ENCODE measurements at places on chromosomes 13 and 19.
A peak's percentile ranks its signal among the peaks of the same experiment; 100 is the strongest.

DNA sequence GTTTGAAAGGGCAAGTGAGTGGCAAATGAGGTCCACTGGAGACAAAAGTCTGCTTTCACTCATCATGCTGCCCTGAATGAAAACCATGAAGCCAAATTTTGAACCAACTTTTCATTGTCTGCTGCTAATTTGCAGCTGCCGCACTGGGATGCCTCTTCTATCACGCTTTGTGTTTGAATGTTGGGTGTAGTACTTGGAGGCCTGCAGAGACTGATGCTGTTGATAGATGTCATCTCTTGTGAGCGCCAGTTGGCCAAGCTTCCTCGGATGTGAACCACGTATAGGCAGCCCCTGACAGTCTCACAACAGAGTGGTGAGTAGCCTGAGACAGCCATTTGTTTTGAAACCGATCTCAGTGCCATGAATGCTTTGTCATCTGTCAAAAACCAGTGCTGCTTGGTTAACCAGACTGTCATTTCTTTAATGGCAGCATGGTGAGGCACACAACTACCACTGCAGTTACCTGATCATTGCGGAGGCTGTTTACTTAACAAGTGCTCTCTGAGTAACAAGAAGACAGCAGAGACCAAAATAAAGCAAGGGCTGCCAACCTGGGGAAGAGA, 31.2 kb upstream of the SLC10A2 start:
- no peak for DNase-seq

DNA sequence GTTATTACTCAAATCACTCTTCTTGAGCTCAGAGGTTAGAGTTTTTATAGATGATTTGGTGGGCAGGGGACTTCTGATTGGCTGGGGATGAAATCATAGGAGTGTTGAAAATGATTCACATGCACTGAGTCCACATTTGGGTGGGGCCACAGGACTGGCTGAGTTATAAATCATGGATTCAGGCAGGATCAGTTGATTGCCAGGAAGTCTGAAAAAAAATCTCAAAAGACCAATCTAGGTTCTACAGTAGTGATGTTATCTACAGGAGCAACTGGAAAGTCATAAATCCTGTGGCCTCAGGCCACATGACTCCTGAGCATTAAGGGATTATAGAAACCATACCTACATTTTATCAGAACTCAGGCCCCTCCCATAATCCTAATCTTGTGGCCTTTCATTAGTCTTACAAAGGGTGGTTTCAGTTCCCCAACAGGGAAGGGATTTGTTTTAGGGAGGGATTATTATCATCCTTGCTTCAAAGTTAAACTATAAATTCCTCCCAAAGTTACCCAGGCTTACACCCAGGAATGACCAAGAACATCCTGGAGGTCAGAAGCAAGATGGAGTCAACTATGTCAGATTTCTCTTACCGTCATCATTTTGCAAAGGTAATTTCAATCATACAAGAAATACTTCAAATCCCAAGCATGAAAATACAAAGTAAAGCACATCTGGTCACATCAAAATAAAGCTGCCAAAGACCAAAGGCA, 5.6 kb upstream of the CCDC70 start:
- DNase-seq, result no peak

DNA sequence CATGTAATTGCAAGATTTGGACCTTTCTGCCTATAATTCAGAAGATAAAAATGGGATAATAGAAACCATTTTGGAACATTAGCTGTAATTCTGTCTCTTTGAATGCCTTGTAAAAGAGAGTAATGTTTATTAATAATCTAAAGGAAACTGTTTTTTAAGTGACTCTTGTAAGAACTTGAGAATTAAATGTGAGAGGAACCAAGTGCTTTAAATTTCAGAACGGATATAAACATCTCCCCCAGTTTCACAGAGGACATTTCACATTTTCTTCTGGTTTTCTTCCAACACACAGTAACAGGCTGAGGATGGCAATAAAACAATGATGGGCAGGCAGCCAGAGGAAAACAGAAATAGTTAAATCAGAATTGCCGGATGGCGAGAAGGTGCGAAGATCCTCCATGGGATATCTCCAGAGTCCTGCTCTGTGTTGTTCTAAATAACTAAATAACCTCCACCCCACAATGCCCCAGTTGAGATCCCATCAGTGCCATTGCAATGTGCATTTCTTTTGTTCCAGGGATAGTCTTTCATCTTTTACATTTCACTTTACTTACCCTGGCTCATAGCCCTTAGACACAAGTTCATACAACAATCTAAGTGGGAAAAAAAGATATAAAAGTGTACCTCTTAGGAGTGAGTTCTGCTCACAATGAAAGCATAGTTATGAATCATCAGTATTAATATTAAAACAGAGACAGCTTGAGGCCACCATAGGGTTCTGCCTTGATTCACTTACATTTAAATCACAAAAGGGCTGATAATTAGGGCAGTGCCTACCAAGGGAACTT, 73.3 kb downstream of the TNFRSF19 start:
- no peak for DNase-seq

GRCh38 chr19:50547385-50548190, 20.6 kb downstream of the LRRC4B start:
- no peak for DNase-seq

DNA sequence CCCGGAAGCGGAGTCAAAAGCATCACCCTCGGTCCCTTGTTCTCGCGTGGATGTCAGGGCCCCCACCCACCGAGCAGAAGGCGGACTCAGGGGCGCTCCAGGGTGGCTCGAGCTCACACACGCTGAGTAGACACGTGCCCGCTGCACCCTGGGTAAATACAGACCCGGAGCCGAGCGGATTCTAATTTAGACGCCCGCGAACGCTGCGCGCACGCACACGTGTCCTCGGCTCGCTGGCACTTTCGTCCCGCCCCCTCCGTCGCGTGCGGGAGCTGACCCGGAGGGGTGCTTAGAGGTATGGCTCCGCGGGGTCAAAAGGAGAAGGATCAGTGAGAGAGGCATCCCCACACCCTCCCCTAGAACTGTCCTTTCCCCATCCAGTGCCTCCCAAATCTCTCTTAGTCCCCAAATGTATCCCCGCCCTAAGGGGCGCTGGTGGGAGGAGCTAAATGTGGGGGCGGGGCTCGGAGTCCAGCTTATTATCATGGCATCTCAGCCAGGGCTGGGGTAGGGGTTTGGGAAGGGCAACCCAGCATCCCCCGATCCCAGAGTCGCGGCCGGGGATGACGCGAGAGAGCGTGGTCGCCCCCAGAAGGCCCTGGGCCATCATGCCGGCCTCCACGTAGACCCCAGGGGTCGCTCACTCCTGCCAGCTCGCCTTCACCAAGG, 451 bp upstream of the ICAM5 start:
- peak; percentile 66 for DNase-seq

DNA sequence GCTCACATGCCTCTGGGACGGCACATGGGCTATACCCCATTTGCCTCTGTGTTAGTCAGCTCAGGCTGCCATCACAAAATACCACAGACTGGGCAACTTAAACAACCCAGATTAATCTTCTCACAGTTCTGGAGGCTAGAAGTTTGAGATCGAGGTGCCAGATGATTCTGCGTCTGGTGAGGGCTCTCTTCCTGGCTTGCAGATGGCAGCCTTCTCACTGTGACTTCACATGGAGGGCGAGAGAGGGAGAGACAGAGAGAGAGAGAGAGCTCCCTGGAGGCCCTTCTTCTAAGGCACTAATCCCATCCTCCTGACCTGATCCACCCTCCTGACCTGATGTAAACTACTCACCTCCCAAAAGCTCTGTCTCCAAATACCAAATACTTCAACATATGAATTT, 55.0 kb downstream of the GPR12 start:
- no peak for DNase-seq

- DNase-seq, result peak; percentile 1
These were observed 42.4 kb downstream of the ADGRE3 start for GRCh38 chr19:14632286-14632685.

DNA sequence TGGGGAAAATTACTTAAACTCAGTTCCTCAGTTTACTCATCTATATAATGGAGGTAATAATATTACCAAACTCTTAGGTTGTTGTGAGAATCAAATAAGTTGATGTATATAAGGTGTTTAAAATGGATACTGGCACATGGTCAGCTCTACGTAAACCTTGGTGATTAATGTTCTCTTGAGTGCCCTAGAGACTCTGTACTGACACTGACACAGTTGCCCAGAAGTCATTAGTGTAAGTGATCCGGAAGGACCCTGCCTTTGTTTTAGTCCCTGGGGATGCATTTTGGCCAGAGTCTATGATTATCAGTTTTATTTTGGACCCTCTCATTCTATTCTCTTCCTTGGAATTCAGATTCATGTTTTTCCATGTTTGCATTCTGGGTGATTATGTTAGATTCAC, 31.9 kb downstream of the CHST8 start:
- no peak for DNase-seq

- no peak for DNase-seq
These were observed 893.4 kb downstream of the DIAPH3 start for GRCh38 chr13:59270327-59270726.

DNA sequence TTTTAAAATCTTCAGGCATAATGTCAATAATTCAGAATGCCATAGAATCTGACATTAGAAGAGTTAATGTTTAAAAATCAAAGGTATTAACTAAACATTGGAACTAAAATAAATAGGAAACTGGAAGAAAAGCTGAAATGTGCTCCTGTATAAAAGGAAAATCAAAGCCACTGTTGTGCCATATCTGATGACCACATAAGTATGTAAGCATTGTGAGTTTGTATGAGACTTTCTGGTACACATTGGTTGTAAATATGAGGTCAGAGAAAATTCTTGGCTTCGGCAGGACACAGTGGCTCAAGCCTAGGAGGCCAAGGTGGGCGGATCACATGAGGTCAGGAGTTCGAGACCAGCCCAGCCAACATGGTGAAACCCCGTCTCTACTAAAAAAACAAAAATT, 48.3 kb upstream of the INTS6 start:
- no peak for DNase-seq

DNA sequence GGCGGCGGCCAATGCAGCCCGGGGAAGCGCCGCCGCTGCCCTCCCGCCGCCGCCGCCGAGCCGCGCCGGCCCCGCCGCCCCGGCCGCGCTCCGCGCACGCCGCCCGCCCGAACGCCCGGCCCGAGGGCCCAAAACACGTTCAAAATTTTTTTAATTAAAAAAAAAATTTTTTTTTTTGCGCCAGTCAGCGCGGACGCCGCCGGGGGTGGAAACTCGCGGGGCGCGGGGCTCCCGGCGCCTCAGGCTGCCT, 468 bp downstream of the HMGB1 start:
- DNase-seq, result no peak

DNA sequence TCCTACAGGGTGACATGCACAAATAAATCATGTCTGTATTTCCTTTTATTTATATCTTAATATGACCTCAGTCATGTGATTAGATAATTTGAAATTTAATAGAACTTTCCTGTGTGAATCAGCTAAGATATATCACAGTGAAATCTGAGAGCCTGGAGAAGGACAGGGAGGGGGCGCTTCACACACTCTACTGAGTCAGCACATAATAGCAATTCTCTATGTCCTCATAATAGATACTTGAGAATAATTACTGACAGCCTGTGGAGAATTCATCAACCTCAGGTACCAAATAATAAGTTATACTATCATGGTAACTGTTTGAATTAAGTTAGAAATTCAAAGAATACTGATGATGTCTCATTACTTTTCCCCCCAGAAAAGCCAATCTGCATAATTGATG, 98.0 kb upstream of the SLC10A2 start:
- DNase-seq, result no peak

GRCh38 chr19:17332677-17333581, 1.7 kb downstream of the ANO8 start:
- no peak for DNase-seq

GRCh38 chr13:51612867-51613266, 28.6 kb downstream of the WDFY2 start:
- no peak for DNase-seq

DNA sequence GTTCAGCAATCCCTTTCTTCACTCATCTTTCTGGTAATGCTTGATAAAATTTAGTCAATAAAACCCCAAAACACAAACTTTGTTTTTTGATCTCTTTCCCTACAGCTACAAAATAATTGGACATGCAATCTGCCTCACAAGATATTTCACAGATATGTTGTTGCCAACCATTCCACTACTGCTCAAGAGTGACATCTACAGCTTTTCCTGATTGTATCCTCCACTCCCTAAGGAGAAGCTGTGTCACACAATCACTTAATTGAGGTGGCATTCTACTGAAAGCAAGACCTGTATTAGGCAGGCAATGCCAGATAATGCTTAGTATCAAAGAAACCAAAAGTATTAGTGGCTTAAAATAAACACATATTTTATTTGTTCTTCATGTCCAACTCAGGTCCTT, 1646.2 kb upstream of the SPRY2 start:
- DNase-seq, result no peak

- DNase-seq, result no peak
These were observed 6.0 kb downstream of the KANK2 start for GRCh38 chr19:11191273-11191755.

DNA sequence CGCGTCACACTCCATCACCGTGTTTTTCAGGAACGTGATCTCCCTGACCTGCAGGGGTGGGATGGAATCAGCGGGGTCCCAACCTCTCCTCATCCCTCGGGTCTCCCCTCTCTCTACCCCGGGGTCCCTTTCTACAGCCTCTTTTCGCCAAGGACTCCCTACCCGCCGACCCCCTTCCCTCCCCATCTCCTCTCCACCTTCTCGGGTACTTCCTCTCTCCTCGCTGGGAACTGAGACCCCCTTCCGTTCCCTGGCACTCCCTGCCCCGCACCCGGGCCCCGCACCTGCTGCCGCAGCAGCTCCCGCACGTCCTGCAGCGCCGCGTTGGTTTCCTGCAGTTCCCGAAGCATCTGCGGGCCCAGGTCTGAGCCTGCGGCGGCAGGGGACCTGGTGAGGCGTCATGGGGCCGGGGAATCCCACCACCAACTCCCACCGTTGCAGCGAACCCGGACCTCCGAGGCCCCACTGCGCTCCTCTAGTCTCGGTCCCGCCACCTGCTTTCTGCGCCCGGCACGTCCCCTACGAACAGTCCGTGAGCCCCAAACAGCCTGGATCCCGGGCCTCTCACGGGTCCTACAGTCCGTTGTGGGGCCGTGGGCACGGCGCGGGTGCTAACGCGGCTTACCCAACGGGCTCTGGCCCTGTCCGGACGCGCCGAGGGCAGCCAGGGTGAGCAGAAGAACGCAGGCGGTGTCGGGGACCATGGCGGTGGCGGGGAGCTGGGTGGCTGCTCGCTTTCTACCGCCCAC, at the start of gene COMP:
Gene COMP, minus strand, starts transcription at position 740 of the 749 bp plus-strand sequence. Its CDS starts 36 bp downstream, at position 704.
- DNase-seq, result no peak

GRCh38 chr19:55058781-55059610, 4.0 kb downstream of the RDH13 start:
- no peak for DNase-seq

GRCh38 chr19:1811472-1811894, 593 bp downstream of the ATP8B3 start:
- peak; percentile 18 for DNase-seq

All from stimulated activated CD4-positive, alpha-beta T cell treated with anti-CD3 and anti-CD28 coated beads, TNF-alpha, amount 100 ng/mL, for 48 hours (primary cell).